GM04503 (cell line): ENCODE measurements at places on chromosomes 4 and X.

DNA sequence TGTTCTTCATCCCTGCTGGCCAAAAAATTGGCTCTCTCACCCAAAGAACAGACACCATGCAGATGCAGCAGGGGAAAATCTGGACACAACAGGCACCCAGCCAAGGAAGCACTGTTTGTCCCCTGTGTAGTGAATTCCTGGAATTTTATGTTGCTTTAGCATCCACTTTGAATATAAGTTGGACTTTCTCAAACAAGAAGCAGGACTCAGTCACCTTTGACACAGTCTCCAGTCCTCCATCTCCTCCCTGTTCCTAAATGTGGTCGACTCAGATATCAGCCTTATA is 11.8 kb downstream of the ZNF182 start:
- no peak for DNase-seq

- no peak for DNase-seq
Observed at GRCh38 chrX:72254816-72255215, 16.0 kb upstream of the ERCC6L start.

DNA sequence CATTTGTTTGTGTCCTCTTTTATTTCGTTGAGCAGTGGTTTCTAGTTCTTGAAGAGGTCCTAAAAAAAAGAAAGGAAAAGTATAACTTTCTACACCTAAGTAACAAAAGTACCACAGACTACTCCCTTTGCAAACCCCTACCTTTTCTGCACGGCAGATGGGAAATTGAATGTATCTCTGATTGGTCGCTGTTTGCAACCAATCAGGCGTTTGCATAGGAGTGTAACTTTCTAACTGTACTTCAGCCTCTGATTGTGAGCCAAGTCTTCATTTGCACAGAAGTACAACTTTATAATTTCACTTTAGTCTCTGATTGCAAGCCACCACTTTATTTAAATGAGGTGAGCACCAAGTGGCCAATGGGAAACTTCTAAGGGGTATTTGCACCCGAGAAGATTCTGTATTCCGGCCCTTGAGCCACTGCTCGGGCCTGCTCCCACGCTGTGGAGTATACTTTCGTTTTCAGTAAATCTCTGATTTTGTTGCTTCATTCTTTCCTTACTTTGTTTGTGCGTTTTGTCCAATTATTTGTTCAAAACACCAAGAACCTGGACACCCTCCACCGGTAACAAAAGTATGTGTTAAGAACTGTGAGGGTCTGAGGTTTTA is 40.3 kb upstream of the FHL1 start:
- DNase-seq, result no peak

- DNase-seq, result no peak
Observed at GRCh38 chr4:2932951-2933565, 30.1 kb downstream of the NOP14 start.

DNA sequence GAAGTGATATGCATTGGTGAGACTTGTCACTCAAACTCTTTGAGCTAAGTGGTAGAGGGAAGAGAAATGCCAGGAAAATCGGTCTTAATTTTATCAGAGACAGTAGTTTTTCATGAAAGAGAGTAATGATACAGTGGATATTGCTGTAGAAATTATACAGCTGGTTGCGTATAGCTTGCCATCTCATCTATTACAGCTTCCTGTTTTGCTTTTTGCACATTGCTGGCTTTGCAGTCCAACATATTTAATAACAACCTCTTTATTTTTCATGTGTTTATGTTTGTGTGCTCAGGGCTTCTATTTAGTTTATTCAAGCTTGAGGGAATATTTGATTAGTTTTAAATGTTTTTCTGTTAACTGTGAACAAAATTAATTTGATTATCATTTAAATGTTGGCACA is 11.5 kb downstream of the SMAD1 start:
- DNase-seq, result no peak

- no peak for DNase-seq
Observed at GRCh38 chrX:12360986-12361598, 222.8 kb downstream of the FRMPD4 start.

DNA sequence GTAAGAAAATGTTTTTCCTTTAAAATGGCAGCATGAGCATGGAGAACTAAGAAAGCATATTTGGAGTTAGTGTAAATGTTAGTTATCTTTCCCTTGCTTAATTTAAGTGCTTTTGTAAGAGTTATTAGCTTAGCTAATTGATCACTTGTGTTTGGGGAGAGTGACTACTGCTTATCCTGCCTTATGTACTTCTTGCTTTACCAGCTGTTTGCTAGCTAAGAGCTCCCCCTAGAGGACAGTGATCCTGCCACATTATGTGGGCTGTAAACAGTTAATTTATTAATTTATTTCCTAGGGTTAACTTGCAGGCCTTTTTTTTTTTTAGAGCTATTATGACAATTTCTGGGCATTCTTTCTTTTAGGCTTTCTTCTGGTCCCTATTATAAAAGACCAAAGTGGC is 435.8 kb downstream of the MAGEB5 start:
- DNase-seq, result no peak

GRCh38 chr4:76198411-76199237 is 15.0 kb downstream of the SCARB2 start:
- DNase-seq, result no peak

DNA sequence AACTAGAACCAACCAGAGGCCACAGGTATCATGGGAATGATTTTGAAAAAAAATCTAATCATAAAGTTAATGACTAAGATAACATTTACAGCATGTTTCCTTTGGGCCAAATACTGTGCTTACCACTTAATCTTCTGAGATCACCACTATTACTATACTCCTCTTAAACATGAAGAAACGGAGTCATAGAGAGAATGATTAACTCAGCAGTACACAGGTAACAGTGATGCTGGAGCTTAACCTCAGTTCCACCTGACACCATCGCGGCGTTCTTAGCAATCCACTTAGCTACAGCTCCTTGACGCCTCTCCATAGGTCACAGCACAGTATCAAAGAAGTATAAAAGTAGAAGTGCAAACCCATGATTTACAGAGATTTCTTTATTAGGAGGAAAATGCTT is 592.6 kb upstream of the SLIT2 start:
- DNase-seq, result no peak

- no peak for DNase-seq
Observed at GRCh38 chr4:118834070-118834469, 1.9 kb downstream of the SEC24D start.

- no peak for DNase-seq
Observed at GRCh38 chrX:6505960-6506359, 29.0 kb downstream of the VCX3A start.

DNA sequence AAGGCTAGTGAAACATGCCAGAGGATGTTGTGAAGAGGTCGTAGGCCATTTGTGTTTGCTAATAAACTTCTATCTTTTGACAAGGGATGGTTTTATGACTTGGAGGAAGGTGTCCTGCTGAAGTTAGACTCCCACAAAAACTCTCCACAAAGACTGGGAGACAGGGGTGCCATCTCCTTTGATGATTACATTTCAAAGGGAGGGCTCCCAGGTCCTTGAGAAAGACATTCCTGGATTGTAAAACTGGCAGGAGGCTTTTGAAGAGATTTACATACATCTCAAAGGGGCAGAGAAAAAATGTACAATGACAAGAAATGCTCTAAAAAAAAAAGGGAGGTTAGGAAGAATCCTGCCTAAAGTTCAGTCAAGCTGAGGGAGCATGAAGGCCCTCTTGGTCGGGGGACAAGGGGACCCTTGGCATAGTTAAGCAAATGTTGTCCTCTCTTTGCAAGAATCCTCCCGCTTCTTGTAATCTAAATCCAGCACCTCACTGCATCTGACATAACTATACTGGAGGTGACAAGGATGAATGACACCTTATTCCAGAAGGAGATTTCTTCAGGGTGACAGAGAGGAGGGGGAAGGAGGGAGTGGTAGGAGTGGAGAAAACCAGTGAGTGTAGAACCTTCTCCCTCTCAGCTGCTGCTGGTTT is 41.1 kb upstream of the MGST2 start:
- no peak for DNase-seq

DNA sequence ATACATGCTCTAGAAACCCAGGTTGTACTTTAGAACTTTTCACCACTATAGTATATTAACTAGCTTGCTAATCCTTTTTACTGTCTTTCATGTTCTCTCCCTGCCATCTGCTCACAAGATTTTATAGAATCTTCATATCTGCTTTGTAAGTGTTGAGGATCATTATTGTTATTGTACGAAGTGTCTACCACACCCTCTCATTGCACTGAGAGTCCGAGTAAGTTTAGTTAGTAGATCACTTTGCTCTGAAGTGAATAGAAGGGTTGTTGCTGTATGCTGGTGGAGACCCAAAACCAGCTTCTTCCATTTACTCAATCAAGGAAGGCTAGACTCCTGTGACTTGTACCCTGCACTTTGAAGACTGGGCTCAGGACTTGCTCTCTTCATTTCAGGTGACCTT is 17.1 kb downstream of the GAB1 start:
- DNase-seq, result no peak

GRCh38 chr4:122762966-122763716 is 30.6 kb downstream of the BBS12 start:
- no peak for DNase-seq

DNA sequence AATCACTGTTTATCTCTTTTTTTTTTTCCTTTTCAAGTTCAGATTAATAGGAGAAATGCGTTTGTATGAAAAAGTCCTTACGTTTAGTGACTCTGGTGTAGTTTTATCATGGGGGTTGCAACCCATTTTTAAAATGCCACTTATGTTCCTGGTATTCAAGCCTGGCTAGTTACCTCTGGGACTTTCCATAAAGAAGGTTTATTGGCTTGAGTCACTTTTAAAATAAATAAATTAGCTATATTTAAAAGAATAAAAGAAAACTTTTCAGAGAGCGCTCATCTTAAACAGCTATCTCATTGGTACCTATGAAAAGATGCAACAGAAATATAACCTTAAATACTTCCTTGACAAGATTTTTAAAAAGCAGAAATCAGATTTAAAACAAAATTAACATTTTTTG is 275.0 kb upstream of the IL1RAPL1 start:
- DNase-seq, result no peak

DNA sequence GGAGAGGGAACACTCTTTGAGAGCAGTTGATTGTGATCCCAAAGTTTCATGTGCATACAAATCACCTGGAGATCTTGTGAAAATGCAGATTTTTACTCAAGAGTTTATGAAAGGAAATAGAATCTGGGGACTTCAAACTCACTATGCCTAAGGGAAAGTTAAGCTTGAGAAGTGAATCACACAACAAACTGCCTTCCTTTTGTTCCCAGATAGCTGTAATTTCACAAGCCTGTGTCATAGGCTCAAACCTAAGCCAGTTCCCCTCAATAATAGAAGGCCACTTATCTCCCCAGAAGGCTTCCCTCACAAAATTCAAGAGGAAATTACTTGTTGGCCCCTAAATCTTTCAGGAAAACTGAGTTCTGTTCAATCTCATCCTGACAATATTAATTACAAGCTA is 132.8 kb upstream of the MAGEB16 start:
- no peak for DNase-seq

GRCh38 chrX:18895189-18895951 is 88.5 kb downstream of the PHKA2 start:
- no peak for DNase-seq

GRCh38 chr4:1204286-1204827 is 32.0 kb upstream of the SPON2 start:
- DNase-seq, result no peak

GRCh38 chr4:111649308-111649707 is 495.9 kb upstream of the FAM241A start:
- no peak for DNase-seq

DNA sequence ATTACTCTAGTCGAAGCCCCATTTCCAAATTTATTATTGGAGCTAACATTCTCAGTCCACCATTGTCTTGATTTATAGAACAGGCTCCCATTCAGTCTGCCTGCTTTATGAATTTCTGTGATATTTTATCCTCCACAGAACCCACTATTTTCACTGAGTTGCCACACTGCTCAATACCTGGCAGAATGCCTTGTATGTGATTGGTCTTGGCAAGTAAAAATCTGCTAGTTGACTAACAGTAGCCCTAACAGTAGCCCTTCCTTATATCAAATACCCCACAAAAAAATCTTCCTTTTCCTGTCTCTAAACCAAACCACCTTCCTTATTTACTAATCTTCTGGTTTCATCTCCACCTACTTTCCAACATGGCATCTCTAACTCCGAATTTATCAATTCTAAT is 82.6 kb downstream of the CHM start:
- no peak for DNase-seq

DNA sequence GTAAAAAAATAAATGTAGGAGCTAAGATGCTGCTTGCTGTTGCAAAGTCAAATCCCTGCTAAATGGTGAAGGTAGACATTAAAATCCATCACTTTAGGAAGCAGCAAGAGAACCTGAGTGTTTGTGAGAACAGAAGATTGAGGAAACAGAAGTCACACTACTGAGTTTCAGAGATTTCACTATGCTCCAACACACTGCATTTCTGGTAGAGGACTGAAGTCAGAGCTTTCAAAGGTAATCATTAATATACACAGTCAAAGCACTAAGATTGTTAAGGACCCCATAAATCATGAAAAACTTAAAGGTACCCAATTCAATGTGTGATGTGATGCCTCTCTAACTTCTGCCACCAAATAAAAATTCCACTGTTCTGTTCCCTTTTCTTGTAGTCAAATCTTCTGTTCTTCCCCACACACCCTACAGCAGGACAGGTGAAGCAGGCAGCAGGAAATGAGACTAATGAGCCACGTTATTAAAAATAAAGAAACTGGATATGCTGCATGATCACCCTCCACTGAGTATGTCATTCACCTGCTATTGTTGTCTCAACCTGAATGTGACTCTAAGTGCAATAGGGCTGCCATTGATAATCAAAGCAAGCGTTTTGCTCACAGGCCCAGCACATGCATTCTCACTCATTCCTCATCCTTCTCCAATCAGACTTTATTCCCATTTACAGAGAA is 28.9 kb upstream of the APELA start:
- no peak for DNase-seq

GRCh38 chrX:101417190-101417589 is 9.2 kb downstream of the HNRNPH2 start:
- no peak for DNase-seq

GRCh38 chrX:101550362-101550750 is at the start of gene ARMCX1:
TSS of gene ARMCX1 (plus strand) at chrX:101550547. CDS start at chrX:101552931, 2,384 bp downstream.
- DNase-seq, result peak; percentile 26

- DNase-seq, result no peak
Observed at GRCh38 chr4:16122308-16122711, 38.5 kb upstream of the PROM1 start.

DNA sequence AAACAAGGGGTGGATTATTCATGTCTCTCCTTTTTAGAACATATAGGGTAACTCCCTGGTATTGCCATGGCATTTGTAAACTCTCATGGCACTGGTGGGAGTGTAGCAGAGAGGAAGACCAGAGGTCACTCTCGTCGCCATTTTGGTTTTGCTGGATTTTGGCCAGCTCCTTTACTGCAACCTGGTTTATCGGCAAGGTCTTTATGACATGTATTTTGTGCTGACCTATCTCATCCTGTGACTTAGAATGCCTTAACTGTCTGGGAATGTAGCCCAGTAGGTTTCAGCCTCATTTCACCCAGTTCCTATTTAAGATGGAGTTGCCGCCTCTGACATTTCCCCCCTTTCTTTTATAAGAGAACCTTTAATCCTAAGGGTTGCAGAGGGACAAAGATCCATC is 45.8 kb downstream of the MGST2 start:
- DNase-seq, result no peak

DNA sequence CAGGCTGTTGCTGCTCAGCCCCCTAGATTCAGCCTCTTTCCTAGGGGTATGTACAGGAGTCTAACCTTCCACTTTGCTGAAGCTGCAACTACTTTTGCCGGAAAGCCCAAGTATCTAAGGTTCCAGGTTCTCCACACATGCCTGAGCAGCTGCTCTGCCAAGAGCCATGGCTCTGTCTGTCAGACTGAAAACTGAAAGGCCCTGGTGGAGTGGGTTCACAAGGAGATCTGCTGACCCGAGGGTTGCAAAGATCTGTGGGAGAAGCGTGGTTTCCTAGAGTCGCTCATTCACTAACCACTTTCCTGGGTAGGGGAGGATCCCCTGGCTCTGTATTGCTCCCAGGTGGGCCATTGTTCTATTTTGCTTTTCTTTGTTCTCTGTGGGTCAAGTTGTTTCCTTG is 6.0 kb upstream of the PNMA6F start:
- no peak for DNase-seq
